ENCODE measurements at places on chromosomes 1 and 21.

GRCh38 chr21:16357994-16358393 is 628.2 kb downstream of the USP25 start:
- no peak for DNase-seq

GRCh38 chr1:203440771-203441170 is 34.8 kb upstream of the PRELP start:
- DNase-seq: peak; percentile 33

DNA sequence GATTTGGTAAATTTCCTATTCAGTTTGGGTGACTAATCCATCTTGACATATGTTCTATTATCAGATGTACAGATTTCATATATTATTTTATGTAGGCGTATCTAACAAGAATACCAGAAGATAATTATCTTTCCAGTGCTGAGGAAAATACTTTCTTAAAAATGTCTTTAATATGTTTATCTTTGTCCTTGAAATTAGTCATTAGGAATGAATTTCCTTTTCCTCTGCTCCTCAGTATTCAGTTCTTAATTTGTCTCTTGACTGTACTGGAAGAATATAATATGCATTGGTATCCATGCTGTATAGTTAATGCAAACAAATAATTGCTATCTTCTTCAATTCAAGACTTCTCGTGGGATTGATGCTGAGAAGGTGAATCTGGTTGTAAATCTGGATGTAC is 6.6 kb downstream of the DDX20 start:
- no peak for DNase-seq

DNA sequence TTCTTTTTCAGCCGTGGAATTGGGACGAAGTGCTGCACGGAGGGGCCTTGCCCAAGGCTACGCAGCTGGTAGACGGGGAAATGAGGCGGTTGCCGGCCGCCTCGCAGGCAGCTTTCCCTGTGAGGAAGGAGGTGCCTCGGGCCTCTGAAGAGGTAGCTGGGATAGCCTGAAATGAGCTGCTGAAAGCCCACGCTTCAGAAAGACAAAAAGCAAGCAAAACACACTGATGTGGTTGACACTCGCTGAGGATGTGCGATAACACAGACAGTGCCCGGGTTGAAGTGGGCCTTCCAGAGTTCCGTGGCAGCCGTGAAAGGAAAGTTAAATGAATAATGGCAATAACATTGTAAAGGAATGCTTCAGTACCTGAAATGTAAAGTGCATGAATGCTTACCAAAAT is 47.2 kb downstream of the S1PR1 start:
- DNase-seq: no peak
